ENCODE measurements at places on chromosomes 16 and 17.

DNA sequence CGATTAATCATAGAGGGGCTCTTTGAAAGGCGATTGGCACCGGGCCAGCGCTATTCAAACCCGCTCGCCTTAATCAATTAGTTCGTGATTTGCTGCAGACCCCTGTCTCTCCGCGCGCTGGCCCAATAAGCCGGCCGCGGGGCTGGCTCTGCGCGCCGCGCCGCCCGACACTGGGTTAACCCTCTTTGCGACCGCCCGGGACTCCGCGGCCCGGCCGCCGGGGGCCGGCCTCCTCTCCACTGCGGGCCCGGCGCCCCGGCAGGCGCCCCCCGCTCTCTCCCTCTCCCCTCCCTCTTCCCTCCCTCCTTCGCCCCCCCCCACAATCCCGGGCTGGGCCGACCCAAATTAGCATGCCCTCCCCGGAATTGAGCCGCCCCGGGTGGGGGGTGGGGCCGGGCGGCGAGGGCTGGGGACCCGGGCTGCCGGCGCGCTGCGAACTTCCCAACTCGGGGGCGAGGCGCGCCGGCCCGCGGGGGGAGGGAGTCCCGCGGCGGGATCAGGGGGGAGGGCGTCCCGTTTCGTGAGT is 428 bp upstream of the SALL1 start:
- peak; percentile 90 for DNase-seq

GRCh38 chr17:11797803-11798202 is 199.5 kb downstream of the ZNF18 start:
- no peak for DNase-seq

- no peak for DNase-seq
Observed at GRCh38 chr16:11639925-11640899, 28.0 kb upstream of the SNN start.

GRCh38 chr17:34665150-34665806 is 85.9 kb downstream of the TMEM132E start:
- no peak for DNase-seq

- DNase-seq = no peak
Observed at GRCh38 chr17:81931189-81931556, 3.6 kb upstream of the MAFG start.

GRCh38 chr17:16214190-16215001 is 938 bp downstream of the NCOR1 start:
- no peak for DNase-seq

DNA sequence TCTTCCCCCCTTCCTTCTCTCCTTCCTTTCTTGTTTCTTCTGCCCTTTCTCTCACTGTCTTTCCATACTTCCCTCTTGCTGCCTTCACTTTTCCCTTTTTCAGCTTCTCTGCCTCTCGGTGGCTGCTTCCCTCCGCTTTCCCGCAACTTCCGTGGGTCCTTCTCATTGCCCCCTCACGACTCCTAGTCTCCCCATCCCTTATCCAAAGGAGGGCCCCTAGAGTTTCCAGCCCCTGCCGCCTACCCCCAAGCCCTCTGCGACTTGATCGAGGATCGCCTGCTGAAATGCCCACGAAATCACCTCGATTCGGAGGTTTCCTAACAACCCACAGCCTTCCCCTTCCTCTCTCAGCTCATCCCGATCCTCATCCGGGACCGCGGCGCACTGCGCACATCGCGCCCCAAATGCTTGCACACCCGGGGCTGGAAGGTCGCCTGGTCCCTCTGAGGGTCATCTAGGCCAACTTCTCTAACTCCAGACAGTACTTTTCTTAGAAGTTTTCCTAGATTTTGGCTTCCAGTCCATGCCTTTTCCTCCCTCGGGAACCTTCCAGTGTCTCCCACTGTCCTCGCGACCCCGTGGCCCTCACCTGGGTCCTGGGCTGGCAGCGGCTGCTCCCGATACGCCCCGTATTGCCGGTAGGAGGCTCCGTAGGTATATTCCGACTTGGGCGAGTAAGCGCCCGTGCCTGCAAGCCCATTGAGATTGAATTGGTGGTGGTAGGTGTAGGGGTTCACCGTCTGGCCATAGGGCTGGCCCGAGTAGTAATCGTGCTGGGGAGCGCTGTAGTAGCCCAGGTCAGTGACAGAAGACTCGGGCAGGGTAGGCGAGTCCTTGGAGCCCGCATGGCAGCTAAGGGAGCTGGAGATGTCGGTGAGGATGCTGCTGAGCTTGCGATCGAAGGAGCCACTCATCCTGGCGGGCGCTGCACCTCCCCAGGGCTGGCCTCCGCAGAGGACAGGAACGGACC is 654 bp downstream of the DLX3 start:
- DNase-seq = no peak

- DNase-seq = no peak
Observed at GRCh38 chr16:10806698-10807097, 11.9 kb downstream of the TVP23A start.

GRCh38 chr17:82314727-82315605 is 2.4 kb downstream of the CD7 start:
- no peak for DNase-seq

DNA sequence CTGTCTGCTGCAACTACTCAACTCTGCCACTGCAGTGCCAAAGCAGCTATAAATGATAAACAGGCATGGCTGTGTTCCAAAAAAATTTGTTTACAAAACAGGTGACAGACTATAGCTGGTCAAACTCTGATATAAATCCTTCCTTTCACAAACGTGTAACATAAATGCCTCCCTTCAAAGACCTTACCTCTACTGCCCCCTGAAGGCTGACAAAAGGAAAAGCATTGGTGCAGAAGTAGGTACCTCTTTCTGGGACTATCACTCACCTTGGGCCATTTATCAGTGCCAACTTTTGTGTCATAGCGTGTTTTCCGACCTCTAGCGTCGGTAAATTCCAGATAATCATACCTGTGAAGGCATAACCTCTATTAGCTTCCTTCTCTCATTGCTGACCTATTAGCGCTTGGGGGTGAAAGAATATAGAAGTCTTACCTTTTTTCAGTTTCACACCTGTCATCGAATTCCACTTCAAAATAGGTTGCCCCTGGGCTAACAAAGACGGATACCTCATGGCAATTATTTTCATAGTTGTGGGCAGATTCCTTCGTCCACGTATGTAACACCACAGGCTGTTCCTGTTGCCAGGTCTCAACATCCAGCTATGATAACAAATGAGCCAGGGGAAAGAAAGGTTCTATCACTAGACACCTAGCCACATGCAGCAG is 67.9 kb downstream of the ZZEF1 start:
- no peak for DNase-seq

DNA sequence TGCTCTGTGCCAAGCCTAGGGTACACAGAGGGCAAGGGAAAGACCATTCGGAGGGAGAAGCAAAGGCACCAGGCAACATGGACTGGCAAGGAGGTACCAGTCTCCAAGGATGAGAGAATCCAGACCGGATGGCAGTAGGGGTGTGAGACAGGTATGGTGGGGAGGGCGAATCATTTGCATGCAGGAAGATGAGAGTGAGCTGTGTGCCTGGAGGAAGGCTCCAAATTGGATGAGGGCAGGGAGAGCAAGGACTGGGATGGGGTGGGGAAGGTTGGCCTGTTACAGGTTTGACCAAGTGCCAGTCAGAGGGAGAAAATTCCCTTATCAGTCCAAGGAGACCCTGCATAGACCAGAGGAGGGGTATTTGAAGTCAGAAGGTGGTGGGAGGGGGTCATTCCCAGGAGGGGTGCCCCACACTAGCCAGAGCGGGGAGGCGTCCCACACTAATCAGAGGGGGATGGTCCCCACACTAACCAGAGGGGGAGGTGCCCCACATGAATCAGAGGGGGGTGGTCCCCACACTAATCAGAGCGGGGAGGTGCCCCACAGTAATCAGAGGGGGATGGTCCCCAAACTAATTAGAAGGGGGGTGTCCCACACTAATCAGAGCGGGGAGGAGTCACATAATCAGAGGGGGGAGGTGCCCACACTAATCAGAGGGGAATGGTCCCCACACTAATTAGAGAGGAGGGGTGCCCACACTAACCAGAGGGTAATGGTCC is 737 bp downstream of the CANT1 start:
- no peak for DNase-seq

DNA sequence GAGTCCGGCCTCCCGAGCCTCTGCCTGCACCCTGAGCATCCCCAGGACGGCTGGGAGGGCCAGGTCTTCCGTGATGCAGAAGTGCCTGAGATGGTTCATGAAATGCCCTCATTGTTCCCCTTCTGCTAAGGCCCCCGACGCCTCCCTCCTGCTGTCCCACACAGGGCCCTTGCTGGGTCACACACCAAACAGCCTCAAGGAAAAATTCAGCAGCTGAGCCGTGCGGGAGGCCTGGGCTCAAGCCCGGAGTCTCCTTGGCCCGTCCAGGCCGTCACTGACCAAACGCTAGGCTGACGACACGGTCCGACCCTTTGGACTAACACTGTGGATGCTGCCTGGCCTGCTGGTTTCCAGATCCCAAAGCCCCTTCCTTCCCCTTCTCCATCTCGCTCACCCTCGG is 90.2 kb downstream of the RTN4RL1 start:
- no peak for DNase-seq

GRCh38 chr16:53093162-53093744 is 38.5 kb downstream of the CHD9 start:
- no peak for DNase-seq

DNA sequence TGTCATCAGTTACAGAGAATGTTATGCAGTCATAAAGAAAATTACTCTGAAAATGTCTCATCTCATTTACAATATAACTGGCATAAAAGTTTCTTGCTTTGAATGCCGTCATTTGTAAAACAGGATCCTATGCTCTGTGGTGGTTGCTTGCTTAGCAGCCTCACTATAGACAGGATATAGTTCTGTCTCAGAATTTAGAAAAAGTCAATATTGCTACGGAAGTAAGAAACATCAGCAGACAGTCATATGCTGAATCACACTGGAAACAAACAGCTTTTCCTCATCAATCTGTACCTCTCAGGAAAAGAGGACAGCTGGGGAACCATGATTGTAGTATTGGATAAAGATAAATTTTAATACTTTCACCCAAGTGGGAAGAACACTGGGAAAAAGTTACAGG is 105.5 kb downstream of the MYO1D start:
- no peak for DNase-seq

- no peak for DNase-seq
Observed at GRCh38 chr16:67926181-67926750, 5.4 kb downstream of the CTRL start.

GRCh38 chr16:75341564-75342307 is 90.3 kb upstream of the BCAR1 start:
- DNase-seq = no peak

DNA sequence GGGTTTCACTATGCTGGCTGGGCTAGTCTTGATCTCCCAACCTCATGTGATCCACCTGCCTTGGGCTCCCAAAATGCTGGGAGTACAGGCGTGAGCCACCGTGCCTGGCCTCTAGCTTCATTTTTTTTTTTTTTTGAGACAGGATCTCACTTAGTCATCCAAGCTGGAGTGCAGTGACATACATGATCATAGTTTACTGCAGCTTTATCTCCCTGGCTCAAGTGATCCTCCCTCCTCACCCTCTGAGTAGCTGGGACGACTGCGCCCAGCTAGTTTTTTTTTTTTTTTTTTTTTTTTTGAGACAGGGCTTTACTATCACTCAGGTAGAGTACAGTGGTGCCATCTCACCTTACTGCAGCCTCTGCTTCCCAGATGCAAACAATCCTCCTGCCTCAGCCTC is 9.7 kb downstream of the RPA1 start:
- DNase-seq = no peak

All from nucleus accumbens (tissue), 56 donors.